Left ventricle myocardium inferior (tissue), 1 donor: ENCODE measurements at places on chromosomes 12 and 14. TPM values are rescaled to one million over a fixed set of nuclear protein-coding genes. Genes with fewer than 3 reads are reported as not detected.

DNA sequence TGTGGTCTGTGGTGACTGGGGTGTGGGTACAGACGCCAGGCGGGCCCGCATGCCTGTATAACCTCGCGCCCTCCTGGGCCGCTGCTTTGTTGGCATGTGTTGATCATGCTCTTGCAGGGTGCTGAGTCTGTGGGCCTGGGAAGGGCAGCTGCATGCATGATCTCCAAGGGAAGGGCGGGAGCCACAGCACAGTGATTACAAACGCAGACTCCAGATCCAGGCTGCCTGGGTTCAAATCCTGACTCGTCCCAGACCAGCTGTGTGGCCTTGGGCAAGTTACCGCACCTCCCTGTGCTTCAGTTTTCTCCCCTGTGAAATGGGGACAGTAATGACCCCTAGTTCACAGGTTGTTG lies 24.0 kb downstream of the ADGRD1 start:
- no peak for DNase-seq

DNA sequence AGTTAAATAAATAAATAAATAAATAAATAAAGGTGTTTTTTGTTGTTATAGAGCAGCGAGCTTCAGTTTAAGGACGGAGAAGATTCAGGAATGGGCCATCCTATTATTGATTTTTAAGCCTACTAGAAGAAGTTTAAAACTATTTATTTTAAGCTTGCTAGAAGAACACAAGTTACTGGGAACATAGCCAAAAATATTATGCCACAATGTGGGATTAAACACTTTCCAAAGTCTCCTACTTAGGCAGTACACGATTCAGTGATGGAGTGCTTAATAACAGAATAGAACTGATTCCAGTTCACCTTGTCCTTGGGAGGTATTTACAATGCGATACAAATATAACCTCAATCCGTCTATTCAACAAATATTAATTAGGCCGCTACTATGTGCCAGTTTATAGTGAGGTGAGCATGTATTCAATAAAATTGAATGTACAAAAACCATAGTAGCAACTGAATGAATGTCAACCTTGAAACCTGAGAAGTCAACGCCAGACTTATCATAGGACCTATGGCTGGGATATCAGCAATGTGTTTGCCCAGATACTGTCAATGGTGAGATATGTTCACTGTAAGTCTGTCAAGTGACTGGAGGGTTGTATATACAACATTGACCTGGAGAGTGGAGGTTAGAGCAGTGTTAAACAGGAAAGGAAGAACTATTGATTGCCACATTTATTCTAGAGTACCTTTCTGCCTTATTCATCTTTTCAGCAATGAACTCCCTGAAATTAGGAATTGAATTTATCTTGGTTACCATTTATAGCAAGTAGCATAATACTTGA lies 486.4 kb downstream of the TMTC2 start:
- DNase-seq, result no peak

- DNase-seq, result no peak
These were observed 76.3 kb downstream of the SCAF11 start for GRCh38 chr12:45914090-45914489.

DNA sequence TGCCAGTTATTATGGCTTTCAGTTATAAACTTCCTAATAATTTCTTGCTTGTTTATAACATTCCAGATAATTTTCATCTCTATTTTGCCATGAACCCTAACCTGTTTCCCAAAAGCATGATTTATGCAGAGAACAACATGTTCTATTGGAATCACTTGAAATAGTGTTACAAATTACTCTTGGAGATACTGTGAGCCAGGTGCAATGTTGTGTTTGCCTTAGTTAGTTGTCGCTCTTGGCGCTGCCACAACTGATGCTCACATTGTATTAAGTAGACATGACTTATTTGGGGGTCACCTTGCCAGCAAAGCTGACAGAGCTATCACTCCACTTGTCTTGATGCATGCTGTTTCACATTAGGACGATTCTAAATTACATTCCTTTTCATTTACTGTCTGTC lies 49.4 kb downstream of the TSPAN8 start:
- no peak for DNase-seq

- DNase-seq, result no peak
These were observed 568.3 kb downstream of the FSCB start for GRCh38 chr14:43938588-43939281.

- DNase-seq, result no peak
These were observed 311.5 kb downstream of the NOVA1 start for GRCh38 chr14:26286081-26286912.

DNA sequence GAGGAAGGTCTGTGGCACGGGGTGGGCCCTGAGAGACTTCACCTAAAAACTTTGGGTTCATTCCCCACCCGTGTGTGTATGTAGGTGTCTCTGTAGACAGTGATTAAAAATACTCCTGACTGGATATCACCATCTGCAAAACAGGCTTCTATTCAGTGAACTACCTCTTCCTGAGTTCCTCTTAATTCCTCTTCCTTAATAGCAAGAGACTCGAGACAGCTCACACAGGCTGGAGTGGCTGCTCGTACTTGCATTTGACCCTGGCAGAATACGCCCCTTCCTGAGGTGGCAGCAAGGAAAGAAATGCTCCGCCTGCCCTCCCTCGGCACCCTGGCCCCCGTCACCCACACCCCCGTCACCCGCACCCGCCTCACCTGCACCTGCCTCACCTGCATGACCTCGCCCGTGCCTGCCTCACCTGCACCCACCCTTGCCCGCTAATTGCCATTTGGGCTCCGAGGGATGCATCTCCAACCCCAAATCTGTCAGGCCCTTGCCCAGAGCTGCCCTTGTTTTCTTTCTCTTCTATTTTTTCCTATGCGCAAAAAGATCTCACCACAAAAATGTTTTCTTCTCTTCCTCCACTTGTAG lies 90.0 kb downstream of the FBXL14 start:
- DNase-seq, result no peak

DNA sequence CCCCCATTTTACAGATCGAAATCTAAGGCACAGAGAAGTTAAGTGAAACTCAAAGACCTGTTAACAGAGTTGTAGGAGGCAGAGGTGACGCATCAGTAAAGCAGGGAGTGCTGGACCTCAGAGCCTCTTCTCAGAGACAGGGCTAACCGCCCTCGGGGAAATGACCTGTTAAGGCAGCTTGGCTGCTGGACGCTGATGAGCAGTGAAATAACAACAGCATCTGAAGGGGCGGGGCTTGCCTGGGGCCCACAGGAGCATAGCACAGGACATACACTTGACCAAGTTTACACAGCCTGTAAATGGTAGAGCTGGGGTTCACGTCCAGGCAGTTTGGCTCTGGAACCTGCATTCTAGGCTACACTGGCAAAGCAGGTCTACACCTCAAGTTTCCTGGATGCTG lies 39.3 kb downstream of the LRTM2 start:
- DNase-seq, result no peak

DNA sequence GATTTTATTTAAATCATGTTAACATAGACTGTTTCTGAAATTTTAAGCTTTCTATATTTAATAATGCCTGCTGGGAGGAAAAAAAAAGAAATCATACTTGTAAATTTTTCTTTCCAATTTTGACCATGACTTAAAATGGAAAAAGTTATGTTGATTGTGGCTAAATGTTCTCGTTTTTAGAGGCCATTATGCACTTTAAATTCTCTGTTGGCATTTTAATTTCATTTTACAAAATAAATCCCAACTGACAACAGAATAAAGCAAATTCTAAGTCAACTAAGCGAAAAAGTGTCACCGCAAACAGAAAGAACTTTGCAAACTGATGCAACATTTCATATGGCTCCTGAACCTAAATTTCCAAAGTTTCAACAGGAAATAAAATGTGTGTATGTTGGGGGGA lies 74.8 kb upstream of the G2E3 start:
- no peak for DNase-seq

The ASB2 gene
- 251 TPM for total RNA-seq

DNA sequence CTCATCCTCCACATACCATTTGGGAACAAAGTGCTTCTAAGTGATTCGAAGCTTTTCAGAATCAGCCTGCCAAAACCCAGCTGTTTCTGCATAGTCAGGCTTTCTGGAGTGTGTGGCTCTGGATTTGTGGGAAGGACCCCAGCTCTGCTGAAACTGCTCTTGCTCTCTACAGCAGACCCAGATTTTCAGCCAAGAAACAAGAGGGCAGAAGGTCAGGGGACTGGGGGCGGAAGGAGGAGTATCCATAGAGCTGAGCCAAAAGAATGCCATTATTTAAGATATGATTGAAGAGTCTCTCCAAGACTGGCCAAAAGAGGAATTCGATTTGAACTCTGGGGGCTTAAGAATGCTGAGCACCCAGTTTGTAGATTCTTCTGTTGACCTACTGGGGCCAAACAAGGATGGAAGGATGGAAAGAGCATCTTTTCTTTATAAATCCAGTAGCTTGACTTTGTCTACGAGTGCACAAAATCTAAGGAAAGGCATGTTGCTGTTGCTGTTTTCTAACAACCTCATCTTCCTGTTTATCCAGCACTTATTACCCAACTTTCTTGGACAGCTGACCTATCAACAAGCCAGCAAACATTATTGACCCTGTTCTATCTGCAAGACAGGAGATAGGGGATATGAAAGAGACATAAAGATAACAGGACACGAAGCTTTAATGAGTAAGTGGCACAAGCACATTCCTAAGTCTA lies 29.2 kb downstream of the FBLN5 start:
- no peak for DNase-seq

DNA sequence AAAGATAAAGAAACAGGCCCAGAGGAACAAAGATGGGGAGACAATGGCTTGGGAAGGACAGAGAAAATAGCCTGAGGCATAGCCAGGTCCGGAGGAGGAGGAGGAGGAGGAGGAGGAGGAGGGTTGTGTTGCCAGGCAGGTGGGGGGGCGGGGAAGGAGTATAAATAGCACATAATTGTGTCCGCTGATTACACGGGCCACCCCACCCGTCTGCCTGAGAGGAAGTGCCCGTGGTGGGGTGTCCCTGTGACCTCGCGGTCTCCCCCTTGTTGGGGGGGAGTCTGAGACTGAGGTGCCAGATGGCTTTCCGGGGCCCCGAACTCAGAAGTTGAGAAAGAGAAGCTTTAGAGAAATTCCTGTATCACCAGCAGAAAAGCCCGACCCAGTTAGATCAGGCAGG lies 1.9 kb upstream of the SP7 start:
- no peak for DNase-seq

- DNase-seq, result peak; percentile 62
These were observed 76.4 kb upstream of the DICER1 start for GRCh38 chr14:95233702-95234241.

DNA sequence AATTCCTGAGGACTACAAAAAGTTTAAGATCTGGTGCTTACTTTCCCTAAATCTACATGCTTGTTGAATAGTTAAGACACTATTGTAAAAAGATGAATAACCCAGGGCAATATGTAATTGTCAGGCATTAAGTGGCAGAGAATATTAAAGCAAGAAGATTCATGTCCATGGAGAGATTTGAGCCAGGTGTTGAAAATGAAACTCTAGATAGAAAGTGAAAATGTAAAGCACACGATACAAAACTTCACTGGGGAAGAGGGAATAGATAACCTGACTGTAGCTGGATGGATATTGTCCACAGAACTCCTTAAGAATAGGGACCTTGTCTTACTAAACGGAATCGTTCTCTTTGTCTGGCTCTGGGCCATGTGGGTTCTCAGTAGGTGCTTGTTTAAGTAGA lies 5.0 kb downstream of the CAND1 start:
- DNase-seq, result no peak

DNA sequence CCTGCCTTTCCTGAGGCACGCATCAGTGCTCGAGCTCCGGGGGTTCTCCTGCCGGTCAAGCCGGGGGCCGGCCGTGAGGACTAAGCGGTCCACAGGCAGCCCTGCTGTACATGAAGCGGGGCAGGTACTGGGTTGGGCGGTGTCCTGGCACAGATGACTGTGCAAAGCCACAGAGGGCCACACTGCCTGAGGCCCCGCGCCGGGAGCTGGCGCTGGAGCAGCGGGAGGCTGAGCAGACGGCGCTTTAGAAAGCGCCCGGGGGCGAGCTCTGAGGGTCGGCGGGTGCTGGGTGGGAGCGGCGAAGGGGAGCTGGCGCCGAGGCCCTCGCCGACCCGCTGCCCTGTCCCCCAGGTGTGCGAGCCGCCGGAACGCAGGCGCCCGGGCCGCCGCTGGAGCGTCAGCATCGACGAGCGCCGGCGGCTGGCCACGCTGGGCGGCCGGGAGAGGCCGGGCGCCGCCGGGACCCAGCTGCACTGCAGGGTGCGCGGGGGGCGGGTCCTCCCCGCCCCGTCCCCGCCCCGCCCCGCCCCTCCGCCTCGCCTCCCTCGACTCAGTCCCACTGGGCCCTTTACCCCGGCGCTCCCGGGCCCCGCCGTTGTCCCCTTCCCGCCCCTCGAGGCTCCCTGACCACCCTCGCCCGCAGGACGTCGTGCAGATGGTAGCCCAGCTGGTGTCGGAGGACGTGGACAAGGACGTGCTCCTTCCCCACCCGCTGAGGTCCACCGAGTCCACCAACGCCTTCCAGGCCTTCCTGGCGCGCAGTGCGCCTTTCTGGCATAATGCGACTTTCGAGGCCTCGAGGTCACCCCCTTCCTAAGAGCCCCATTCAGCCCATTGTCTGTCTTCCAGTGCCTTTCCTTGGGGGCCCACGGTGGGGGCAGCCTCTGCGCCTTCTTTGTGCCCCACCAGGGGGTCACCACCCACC lies 8.3 kb upstream of the MTA1 start:
- DNase-seq, result peak; percentile 38

DNA sequence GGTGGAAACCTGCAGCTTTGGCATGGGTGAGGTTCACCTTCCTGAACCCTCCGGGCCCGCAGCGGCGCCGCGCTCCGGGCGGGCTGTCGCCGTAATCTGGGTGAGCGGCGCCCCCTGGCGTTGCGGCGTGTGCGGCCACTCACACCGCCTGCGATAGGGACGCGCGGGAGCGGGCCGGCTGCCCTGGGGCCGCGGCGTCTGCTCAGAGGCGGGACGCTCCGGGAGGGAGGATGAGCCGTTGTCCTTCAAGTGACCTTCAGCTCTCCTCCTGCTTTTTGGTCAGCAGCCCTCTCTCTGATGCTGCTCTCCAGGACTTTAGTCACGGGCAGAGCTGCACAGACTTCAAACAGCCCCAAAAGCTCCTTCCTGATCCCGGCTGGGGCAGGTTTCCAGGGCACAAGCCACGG lies 211.7 kb upstream of the FKBP4 start:
- DNase-seq, result peak; percentile 75

GRCh38 chr12:47207340-47207717 lies 127.6 kb upstream of the AMIGO2 start:
- no peak for DNase-seq

The METTL3 gene
- 26.6 TPM for total RNA-seq

- DNase-seq, result no peak
These were observed 3.5 kb upstream of the KCNK10 start for GRCh38 chr14:88326352-88327103.

The HIP1R gene
- total RNA-seq, result 11.2 TPM

- DNase-seq, result no peak
These were observed 38.2 kb upstream of the CRADD start for GRCh38 chr12:93638954-93639353.

The OR4K2 gene
- total RNA-seq, result not detected

GRCh38 chr14:44788612-44789011 lies 173.1 kb downstream of the KLHL28 start:
- no peak for DNase-seq
